Sigmoid colon (tissue), 7 donors: ENCODE measurements at places on chromosomes 6 and 20.

DNA sequence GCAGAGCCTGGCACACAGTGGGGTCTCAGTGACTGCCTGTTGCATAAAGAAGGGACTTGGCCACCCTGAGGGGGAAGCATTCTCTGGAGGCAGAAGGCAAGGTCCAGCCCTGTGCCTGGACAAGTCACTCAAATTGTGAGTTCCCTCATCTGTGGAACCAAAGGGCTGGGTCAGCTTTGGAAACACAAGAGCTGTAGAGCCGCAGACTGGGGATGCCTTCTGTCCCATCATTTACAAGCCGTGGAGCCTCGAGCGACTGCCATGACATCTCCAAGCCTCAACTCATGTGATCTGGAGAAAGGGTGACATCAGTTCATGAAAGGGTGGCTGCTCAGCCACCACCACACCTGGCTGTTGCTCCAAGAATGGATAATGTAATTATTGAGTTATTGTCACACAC, 20.4 kb upstream of the SIRPD start:
- no peak for DNase-seq

DNA sequence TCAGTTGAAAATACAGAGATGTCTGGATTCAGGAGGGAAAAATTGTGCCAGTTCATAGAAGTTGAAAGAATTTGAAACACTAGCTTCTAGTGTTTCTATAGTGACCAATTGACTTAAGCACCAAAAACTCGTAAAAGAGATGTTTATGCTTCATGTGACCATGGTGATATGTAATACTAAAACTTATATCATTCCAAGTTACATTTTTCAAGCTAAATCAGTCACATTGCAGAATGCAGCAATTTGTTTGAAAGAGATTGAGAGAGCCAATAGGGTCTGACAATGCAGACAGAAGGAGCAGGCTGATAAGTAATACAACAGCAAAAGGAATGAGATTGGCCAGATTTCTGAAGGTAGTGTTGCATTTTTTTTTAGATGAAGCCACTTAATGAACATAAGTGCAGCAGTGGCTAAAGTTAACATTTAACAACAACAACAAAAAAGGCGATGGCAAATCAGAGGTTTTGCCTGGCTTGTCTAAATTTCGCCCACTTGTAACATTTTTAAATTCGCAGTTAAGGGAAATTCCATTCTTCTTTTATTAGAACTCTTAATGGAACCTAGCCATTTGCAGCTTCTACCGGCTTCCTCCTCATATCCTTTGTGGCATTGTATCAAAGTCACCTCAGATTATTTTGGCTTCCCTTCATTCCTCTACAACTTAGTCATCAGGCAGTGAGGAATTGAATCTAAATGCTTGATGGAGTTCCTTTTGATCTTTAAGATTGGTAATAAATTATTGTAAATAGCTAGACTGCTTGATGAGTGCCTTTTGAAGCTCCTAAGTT, 484.0 kb upstream of the SOX4 start:
- no peak for DNase-seq

DNA sequence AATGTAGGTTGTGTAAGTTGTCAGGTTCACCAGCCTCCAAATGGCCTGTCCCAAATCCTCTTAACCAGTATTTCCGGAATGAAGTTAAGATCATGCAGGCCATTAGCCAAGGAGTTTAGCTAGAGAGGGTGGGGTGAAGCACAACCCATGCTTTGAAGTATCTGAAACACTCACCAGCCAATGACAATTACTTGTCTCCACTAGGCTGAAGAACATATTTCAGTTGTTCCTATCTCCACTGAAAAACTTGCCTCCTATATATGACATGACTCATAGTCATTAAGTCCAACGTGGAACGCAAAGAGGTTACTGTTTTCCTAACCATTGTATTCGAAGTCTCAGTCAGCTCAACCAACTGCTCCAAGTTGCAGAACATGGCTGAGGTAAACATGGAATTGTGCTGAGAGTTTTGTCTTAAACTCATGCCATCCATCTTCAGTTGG, 37.4 kb upstream of the TNFAIP3 start:
- no peak for DNase-seq

- DNase-seq: no peak
These were observed 154.6 kb downstream of the PTPRT start for GRCh38 chr20:43034981-43035724.

DNA sequence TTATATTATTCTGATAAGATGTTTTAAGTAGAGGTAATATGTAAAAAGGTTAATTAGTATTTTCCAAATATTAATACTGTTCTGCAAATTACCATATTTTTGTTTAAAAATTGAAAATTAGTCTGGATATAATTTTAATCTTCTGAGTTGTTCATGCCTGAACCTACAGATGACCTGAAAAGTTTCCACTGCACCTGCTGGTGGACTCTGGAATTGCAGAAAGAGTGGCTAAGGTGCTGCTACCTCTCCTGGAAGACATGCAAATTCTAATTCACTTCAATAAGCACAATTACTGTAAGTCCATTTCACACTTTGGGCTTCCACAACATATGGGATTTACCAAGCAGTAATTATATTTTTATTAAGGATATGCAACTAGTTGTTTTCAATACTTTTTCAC, 77.7 kb upstream of the OLIG3 start:
- DNase-seq: no peak

DNA sequence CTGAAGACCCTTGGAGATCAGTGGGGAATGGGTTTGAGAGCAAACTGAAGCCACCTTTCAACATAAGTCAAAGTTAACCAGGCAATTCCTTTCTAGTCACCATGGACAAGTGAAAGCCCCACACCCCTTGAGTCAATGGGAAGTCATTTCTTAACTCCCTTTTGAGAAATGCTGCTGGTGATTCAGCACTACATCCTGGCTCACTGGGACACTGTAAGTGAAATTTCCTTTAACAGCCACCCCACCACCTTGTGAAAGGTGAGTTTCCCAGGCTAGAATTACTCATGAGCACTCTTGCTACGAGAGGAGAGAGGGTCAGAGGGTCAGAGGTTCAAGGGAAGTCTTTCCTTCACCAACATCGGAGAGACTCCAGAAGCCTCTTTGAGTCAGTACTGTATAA, 93.3 kb upstream of the MARCKS start:
- DNase-seq: no peak

GRCh38 chr6:149242883-149243282, 74.6 kb upstream of the TAB2 start:
- no peak for DNase-seq

GRCh38 chr6:28588666-28589065, 63.0 kb downstream of the GPX5 start:
- DNase-seq: no peak

DNA sequence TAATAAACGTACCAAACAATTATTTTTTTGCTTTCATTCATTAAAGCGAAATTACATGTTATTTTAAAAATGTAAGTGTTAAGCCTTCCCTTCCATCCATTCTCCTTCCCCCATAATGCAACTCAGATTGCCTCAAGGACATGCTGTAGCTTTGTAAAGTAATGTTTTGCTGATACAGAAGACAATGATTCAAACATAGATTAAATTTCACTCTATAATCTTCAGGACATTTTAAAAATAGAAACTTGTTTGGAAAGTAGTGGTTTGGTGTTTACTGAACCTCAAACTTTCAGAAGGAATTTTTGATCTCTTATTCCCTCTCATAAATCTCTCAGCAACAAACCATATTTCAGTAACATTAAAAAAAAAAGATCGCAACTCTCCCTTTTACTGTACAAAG, 350.9 kb upstream of the HSF2 start:
- no peak for DNase-seq

DNA sequence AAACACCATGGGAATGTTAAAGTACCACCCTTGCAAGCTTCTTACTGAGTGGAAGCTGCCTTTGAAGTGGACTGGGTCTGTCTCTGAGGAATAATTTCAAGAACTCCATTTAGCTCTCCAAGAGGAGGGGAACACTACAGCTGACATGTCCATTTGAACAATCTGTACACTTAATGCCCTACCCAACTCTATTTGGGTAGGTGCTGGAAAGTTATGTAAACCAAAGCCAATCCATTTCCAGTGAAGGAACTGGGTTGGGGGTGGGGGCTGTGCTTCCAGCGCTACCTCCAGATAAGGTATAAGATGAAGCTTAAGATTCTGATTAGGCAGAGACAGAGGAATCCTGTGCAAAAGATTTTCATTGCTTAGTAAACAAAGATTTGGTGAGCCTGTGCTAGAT, 122.0 kb downstream of the TCP11 start:
- DNase-seq: no peak

DNA sequence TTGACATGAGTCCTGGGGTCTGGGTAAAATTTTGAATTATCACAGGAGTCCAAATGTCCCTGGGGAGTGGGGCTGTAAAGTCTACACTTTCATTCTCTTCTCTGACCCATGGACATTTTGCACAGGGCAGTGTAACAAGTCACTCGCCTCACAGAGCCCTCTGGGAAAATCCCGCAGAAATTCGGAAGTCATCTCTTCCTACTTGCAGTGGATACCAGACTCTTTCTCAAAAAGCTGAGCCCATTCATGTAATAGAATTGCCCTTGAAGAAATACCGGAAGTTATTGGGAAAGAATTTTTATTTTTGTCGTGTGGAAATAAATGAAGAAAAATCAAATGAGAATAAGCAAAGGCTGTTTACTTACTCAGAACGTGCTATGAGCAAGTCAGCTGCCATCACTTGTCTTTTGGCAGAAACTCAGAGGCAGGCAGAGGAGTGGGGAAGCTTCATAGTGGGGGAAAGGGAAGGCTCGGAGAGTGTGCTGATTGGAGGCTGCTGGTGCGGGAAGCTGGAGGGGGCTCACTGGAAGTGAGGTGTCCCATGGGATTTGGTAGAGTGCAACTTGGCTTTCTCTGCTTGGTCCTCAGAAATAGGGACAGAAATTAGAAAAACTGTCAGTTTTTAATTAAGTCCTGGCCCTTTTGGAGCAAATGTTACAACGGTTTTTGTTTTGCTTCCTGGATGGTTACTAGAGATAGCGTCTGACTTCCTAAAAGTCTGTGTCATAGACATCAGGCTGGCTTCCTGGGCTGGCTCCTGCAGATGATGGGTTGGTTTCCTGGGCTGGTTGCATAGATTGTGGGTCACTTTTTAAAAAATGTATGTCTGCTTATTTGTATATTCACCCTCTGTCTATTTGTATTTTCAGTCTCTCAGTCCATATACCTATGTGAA, 79.8 kb upstream of the EEF1E1 start:
- DNase-seq: no peak

DNA sequence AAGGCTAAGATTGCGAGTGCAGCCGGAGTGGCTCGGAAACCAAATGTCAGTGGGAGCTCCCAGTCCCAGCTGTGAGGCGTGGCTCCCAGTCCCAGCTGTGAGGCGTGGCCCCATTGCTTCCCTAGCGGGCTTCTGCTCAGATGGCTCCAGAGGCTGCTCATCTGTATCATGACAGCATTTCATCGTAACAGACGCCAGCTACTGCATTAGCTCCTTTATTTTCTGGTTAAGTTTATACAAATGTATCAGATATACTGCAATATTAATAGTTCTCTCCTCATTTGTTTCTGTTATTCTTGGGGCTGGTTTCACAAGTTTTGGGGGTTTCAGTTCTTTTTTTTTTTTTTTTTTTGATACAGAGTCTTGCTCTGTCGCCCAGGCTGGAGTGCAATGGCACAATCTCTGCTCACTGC, 34.7 kb upstream of the TBXT start:
- no peak for DNase-seq

DNA sequence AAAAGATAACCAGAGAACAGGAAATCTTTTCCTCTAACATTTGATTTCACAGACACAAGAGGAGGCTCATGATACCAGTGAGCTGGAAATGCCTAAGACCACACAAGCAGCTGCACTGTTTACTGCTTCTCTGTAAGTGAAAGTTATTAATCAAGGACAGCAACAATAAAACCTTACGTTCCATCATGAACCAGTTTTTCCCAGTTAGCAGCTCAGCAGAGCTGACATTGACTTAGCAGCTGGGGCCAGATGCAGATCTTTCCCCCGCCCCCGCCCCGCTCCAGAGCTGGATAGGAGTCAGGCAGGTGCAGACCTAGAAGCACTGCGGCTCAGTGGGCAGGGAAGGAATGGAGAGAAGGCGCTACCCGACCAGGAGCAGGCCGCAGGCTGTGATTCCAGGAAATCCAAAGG, 275.2 kb downstream of the GMDS start:
- DNase-seq: no peak

DNA sequence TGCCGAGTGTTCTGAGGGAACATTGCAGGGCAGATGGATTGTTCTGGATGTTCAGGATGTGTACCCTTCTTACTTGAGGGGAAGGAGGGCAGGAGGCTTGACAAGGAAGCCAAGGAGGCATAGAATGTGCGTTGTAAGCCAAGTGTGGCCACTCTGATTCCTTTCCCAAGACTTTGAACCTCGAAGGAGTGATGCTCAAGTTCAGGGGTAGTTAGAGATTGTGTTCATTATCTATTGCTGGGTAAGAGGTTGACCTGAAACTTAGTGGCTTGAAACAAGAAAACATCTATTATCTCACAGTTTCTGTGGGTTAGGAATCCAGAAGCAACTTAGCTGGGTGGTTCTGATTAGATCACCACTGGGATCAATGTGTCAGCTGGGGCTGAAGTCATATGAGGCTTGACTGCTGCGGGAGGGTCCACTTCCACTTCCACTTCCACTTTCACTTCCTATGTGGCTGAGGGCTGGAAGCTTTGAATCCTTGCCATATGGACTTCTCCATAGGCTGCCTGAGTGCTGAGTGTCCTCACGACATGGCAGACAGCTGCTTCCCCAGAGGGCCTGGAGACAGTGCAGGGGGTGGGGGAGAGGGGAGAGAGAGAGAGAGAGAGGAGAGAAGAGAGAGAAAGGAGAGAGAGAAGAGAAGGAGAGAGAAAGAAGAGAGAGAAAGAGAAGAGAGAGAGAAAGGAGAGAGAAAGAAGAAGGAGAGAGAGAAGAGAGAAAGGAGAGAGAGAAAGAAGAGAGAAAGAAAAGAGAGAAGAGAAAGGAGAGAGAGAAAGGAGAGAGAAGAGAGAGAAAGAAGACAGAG, 6.9 kb upstream of the CD40 start:
- DNase-seq: peak; percentile 74

- no peak for DNase-seq
These were observed 59.3 kb downstream of the SHLD1 start for GRCh38 chr20:5809495-5809894.

DNA sequence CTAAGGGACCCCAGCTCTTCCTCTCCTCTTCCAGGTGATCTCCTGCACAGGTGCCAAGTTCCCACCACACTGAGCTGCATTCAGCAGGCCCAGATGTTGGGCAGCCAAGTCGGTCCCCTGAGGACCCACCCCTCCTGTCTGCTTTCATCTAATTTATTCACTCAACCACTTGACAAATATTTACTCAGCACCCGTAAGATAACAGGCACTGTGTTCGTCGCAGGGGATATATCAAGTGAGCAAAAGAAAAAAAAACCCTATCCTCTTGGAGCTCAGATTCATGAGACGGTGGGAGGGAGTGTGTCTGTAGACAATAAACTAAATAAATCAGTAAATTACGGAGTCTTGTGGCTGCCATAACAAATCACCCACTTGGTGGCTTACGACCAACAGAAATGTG, 143.6 kb downstream of the MRPL14 start:
- peak; percentile 18 for DNase-seq

DNA sequence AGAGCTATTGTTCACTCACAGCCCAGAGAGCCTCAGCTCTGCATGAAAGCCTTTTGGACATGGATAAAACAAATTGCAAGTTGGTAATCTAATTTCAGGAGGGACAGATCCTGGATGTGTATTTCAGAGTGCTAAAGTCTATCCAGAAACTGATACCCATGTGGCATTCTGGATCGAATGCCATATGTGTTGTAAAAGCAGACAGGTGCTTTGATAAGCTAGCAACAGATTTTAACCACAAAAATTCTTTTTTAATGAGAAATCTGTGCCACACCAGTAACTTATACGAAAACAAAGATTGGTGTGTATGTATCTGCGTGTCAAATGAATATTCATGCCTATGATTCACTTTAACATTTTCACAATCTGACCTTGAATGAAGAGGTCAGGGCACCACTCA, 936.6 kb upstream of the MAP3K7 start:
- no peak for DNase-seq

- DNase-seq: no peak
These were observed 281.7 kb upstream of the GJE1 start for GRCh38 chr6:141851063-141851462.
